ENCODE measurements at places on chromosomes 6 and 20.

- DNase-seq, result no peak
Measured at GRCh38 chr6:109660526-109661320, 30.3 kb downstream of the AK9 start.

DNA sequence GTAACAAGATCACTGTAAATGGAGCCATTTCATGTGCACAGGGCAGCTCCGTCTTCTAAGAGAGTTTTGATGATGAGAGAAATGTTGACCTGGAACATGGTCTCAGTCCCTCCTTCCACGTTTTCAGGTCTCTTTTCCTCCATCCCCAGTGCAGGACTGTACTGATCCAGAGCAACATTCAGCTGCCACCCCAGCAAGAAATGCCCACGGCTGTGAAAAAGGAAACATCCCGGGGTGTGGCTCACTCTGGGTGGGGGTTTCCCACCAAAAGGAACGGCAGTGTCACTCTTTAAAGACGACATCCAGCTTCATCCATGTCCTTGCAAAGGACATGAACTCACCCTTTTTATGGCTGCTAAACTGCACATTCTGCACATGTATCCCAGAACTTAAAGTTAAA lies 92.6 kb downstream of the ERMARD start:
- DNase-seq, result no peak

DNA sequence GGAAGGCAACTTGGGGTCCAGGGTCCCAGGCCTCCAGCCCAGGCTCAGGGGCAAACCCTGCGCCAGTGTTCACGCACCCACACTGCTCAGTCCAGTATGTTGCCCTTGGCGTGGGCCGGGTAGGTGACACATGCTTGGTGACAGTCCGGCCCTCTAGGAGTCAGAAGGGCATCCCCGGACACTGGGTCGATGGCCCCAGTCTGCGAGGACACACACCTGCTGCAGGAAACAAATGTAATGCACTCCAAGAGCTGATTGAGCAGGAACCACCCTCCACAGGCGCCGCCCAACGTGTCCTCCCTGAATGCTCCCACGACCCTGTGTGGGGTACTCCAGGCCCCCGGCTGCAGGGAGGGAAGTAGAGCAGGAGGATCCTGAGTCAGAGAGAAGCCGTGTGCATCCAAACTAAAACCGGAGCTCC lies 160.7 kb downstream of the DLL1 start:
- DNase-seq, result no peak

- DNase-seq, result no peak
Measured at GRCh38 chr6:166751051-166751595, 124.1 kb upstream of the RPS6KA2 start.

GRCh38 chr6:114747995-114748625 lies 405.3 kb upstream of the HS3ST5 start:
- DNase-seq, result peak; percentile 64

GRCh38 chr6:29477923-29478450 lies 9.8 kb downstream of the MAS1L start:
- no peak for DNase-seq

DNA sequence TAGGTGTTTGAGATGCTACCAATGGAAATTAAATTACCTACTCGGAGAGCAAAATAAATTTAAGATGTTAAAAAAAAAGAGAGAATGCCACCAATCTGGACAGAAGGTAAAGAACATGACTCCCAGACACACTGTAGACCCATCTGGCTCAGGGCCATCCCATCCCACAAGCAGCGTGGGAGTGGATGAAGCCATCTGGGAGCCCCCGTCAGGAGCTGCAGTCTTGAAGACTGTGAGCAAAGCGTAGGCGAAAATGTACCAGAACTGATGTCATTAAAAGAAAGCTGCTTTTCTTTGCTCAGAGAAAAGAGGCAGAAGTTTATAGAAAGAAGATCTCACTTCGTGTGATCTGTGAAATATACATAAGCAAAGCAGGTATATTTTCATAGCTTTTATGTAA lies 815.7 kb downstream of the QKI start:
- no peak for DNase-seq

DNA sequence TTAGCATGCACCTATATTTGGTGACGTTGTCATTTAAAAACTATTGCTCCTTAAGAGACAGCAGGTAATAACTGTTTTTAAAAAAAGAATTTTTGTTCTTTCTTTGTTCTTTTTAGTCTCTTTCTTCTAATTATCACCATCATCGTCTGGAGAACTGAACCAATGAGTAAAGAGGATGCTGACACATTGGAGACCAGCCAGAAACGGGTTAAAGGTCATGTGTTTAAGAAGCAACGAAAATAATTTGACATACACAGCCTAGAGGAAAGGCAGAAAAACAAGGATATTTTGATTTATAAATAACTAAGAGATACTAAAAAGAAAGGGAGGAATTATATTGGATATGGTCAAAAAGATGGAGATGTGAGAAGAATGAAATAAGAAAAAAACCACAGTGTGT lies 19.2 kb upstream of the FYN start:
- no peak for DNase-seq

All from Caco-2 (cell line).